ENCODE measurements at places on chromosomes 2 and 18.
A peak's percentile ranks its signal among the peaks of the same experiment; 100 is the strongest.

DNA sequence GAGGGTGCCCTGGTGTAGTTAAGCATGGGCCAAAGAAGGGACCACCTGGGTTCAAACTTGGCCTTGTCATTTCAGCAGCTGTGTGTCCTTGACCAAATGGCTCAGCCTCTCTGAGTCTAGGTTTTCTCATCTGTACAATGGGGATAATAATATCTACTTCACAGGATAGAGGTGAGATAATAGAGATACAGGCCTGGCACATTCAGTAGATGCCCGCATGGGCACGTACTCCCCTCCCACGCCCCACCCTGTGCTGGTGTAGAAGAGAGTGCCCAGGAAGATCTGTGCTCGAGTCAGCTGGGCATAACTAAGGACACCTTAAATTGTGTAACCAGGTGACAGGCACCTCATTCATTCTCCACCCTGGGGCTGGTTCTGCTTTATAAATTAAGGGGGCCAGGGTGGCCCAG lies 8.4 kb upstream of the TMEM185B start:
- DNase-seq: no peak

- DNase-seq: no peak
Measured at GRCh38 chr2:157377861-157378260, 52.2 kb upstream of the ERMN start.

DNA sequence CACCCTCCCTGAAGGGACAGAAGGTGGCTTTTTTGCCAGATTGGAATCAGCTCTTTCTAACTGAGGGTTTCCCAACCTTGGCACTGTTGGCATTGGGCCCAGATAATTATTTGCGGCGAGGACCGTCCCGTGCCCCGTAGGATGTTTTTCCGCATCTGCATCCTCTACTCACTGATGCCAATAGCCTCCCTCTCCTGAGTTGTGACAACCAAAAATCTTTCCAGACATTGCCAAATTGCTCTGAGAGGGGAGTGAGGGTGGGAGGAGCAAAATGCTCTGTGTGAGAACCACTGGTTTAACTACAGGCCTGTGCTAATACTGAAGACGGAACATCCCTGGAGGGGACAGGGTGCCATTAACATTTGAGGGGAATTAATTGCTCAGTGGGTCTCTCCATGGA lies 33.6 kb upstream of the GLI2 start:
- no peak for DNase-seq

- no peak for DNase-seq
Measured at GRCh38 chr2:120450196-120450820, 104.4 kb downstream of the INHBB start.

DNA sequence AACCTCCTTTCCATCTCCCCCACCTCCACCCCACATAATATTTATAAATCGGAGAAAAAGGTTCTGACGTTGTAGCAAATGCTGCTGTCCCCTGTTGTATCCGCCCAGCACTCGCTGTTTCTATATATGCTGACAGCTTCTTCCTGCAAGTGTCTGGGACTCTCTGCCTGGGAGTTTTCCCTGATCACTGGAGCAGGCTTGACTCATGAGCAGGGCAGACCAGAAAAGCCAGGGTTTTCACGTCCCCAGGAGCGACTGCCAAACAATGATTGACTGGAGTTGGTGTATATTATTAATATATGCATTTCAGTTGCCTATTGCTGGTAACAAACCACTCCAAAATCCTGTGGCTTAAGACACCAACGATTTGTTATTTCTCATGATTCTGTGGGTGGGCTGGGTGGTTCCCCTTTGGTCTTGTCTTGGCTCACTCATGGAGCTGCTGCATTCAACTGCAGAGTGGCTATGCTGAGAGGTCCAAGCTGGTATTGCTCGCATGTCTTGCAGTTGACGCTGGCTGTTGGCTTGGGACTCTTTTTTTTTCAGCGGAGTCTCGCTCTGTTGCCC lies 21.2 kb upstream of the ASXL2 start:
- no peak for DNase-seq

DNA sequence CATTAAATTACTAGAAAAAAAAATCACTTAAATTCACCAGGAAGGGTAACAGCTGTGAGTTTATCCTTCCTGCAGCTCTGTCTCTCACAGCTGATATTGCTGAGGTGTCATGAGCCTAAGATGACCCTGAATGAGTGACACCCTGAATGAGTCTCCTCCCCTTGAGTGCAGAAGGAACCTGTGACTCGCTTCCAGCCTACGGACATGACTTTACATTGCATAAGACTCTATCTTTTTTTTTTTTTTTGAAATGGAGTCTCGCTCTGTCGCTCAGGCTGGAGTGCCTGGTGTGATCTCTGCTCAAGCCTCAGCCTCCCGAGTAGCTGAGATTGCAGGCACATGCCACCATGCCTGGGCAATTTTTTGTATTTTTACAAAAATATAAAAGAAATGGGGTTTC lies 14.1 kb downstream of the MRO start:
- no peak for DNase-seq

DNA sequence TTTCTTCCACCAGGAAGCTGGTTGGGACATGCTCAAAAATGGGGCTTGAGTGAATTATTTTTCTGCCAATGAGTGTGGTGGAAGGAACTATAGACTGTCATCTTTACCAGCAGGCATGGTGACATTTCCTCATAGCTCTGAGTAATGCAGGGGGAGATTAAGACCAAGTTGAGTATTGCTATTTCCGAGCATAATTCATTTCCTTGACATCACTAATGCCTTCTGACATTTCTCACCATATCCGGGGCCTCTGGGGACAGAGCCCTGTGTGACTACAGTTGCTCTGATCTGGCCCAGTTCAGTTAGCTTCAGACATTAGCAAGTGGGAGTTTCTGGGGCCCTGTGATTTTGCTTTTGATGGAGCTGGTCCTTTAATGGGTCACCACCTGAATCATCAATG lies 410.4 kb downstream of the MEIS1 start:
- peak; percentile 77 for DNase-seq

DNA sequence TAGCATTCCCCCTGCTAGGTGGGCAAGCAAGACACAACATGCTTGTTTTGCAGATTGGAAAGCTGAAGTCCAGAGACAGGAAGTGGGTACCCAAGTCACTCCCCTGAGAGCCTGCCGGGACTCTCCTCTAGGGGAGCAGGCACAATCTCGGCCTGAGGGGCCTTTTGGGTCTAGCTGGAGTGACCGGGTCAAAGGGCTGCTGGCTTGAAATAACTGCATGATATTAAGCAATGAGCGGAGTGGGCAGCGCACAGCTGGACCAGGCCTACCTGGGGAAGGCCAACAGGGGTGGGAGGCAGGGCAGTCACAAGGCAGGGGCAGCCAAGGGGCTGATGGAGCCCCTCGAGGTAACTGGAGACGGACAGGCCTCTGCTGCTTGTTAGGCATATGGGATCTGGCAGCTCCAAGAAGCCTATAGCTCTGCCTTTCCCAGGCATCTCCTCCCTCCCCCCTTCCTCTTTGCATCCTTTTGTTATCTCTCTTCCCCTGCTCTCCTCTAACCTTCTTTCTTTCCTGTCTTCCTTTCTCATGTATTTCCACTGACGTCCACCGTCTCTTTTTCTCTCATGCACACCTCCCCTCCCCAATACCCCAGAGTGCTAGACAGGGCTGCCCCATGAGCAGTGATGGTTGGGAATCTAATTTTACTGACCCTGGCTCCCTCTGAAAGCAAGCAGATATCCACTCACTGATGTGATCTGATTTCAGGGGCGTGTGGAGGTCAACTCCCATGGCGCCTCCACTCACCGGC lies 237.5 kb downstream of the LOXHD1 start:
- DNase-seq: no peak

- DNase-seq: no peak
Measured at GRCh38 chr2:15096873-15097272, 464.3 kb downstream of the NBAS start.

DNA sequence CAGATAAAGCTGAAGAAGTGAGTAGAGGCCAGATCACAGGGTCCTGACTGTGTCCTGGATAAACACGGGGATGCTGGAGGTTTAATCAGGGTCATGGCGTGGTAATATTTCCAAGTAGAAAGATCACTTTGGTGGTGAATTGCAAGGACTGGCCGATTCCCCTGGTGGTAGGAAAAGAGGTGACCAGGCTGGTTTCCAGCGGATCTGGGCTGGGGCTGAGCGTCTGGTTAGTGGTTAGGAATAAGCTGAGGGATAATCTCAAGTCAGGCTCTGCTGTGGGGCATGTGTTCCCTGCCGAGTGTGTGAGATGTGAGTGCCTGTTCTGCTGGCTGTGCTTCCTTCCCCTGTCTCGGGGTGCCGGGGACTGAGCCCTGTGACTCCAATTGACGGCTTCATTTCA lies 484.0 kb downstream of the TSN start:
- no peak for DNase-seq

DNA sequence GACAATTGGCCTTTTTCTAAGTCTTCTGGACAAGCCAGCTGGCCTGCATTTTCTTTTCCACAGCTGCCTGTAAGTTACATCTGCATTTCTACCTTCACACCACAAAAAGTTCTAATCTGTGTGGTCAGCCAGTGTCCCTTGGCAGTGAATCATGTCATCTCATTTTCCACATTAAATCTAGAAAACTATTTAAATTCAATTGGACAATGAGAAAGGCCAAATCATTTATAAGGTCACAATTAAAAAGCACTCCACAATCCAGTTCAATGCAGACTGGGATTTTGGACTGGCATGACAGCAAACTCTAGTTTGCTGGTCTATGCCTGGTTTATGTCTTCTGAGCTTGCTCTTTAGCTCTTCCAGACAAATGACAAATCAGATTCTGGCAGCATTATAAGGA lies 494.2 kb upstream of the SPHKAP start:
- DNase-seq: peak; percentile 32

- no peak for DNase-seq
Measured at GRCh38 chr2:49113046-49113445, 41.3 kb downstream of the FSHR start.

DNA sequence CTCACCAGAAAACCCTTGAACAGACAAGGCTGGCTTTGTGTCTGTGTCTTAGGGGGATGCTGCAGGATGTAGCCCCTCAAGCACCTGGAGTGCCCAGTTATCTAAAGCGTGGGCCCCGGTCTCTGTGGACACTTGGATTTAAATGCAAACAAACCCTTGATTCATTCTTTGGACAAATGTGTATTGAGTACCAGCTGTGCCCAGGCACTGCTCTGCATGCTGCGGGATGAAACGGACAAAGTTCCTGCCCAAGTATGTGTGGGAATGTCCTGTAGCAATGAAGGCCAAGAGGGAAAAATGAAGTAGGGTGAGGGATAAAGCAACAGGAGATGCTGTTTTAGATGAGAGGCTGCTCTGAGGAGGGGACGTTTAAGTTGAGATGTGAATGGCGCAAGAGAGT lies 53.9 kb downstream of the BOLA3 start:
- no peak for DNase-seq

GRCh38 chr2:49569176-49569575 lies 414.9 kb upstream of the FSHR start:
- peak; percentile 0 for DNase-seq

DNA sequence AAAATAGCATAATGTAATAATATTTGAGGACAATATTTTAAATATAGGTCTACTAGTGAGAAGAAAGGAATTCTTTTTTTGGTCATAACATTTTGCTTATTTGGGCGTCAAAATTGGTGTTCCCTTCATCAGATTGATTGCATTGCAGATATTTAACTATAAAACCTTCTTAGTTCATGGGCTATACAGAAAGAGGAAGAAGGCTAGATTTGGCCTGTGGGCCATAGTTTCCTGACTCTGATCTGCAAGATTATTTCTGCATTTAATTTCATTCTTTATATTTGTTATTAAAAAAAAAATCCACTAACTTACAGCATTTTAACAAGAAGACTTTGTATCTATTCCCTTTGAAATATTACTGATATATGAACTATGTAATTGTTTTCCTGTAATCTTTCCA lies 31.9 kb downstream of the PIKFYVE start:
- no peak for DNase-seq

- DNase-seq: peak; percentile 2
Measured at GRCh38 chr2:20771299-20771698, 51.6 kb downstream of the LDAH start.

DNA sequence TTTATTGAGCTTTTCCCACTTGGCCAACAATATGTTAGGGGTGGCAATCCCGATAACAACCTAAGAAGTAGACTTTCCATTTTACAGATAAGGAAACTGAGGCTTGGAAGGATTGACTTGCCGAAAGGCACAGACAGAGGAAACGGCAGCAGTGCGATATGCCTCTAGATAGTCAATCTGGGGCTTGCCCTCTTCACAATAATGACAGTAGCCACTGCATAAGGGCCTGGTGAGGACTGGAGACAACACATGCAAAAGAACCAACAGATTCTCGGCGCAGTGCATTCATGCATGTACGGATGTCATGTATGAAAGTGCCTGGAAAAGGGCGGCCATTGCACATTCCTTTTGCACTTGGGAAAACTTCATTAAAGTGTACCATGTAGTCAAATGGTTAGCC lies 811.2 kb downstream of the RNF144A start:
- no peak for DNase-seq

GRCh38 chr2:74148457-74149246 lies 940 bp upstream of the BOLA3 start:
- DNase-seq: peak; percentile 16

GRCh38 chr2:30185178-30185577 lies 38.4 kb downstream of the YPEL5 start:
- DNase-seq: no peak

DNA sequence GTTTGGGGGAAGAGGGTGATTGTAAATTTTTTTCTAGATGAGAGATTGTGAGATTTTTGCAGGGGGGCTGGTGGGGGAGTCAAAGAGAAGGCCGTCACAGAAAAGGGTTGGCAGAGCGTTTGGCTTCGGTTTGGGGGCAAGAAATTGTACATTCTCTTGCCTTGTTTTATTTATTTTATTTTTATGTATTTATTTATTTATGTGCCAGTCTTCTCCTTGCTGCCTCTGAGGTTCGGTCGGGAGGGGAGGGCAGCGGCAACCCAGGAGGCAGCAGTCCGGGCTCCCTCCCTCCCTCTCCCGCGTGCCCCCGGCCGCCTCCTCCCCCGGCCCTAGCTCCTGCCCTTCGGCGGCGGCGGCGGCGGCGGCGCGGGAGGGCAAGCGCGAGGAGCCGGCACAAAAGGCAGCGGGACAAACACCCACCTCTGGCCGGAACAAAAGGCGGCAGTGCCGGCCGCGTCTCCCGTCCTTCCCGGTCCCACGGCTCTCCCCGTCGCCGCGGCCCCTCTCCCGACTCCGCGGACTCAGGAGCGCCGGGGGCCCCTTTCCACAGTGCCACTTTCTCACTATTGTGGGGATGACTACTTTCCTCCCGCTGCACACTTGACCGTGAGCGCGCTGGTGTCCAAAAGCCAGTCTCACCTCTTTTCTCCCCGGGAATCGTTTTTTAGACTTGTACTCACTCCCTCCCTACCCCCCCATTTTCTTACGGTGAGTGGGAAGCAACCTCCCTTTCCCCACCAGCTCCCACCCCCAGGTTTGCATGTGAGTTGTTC lies 1.2 kb downstream of the BCL11A start:
- peak; percentile 41 for DNase-seq

- peak; percentile 82 for DNase-seq
Measured at GRCh38 chr2:11389551-11390398, 45.3 kb upstream of the ROCK2 start.

All from EH (cell line).